ENCODE measurements at places on chromosomes 1 and 21. TPM values are rescaled to one million over a fixed set of nuclear protein-coding genes. Genes with fewer than 3 reads are reported as not detected.

GADD45A gene
- 21.7 TPM for total RNA-seq

DNA sequence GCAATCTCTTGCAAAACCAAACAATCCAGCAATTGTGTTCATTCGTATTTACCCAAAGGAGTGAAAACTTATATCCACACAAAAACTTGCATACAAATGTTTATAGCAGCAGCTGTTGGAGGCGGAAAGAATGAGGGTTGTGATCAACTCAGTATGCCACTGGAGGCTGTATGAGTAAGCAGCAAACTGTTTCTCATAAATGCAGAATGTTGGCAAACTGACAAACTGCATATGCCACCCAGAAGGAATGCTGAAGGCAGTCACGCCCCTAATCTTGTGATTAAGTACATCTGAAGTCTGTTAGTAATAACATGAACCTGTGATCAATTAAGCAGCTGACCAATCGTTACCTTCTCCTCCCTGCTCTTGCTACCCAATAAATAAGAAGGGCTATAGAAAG, 60.5 kb upstream of the CR2 start:
- DNase-seq, result no peak

RIPPLY3 gene
- total RNA-seq, result not detected

GRCh38 chr1:236421022-236421421, 26.9 kb downstream of the EDARADD start:
- no peak for DNase-seq

GRCh38 chr21:35573472-35574374, 486.6 kb downstream of the SETD4 start:
- no peak for DNase-seq

DMRTA2 gene
- total RNA-seq, result not detected

- DNase-seq, result no peak
Observed at GRCh38 chr1:65319141-65319540, 9.8 kb downstream of the DNAJC6 start.

CHI3L1 gene
- not detected for total RNA-seq

DNA sequence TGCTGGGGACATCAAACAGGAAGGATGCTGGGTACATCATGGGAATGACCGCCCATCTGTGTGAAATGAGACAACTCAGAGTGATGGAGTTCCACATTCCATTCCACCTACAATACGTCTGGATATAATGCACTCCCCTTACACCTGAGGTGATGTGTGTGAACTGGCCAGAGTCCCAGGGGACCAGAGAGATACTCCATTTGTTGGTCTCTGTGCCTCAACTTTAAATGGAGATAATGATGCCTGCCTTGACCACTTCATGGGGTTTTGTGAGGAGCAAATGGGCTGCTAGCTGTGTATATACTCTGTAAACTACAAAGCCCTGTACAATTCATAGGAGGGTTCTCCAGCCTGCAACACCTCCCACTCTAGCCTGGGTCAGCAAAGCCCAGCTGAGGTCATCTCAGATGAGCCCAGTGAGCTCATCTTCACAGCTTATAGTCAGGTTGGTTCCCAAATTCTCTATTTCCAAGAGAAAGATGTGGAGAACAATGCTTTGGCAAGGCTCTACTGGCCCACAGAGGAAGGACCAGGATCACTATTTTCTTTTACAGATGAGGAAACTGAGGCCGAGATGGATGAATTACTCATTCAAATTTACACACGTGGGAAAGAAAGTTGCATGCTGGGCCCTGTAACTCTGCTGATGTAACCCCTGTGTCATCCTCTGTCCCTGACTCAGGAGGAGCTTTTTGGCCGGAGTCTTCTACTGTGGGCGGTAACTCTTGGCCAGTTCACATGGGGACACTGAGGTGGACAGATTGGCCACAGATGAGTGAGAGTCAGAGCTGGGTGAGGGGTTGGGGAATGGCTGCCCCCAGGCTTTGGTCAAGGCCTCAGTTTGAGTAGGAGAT, 105.6 kb upstream of the GCLM start:
- no peak for DNase-seq

- no peak for DNase-seq
Observed at GRCh38 chr1:118322331-118322730, 137.3 kb upstream of the SPAG17 start.

GRCh38 chr21:45640001-45640887, 3.3 kb upstream of the PCBP3 start:
- DNase-seq, result no peak

DNA sequence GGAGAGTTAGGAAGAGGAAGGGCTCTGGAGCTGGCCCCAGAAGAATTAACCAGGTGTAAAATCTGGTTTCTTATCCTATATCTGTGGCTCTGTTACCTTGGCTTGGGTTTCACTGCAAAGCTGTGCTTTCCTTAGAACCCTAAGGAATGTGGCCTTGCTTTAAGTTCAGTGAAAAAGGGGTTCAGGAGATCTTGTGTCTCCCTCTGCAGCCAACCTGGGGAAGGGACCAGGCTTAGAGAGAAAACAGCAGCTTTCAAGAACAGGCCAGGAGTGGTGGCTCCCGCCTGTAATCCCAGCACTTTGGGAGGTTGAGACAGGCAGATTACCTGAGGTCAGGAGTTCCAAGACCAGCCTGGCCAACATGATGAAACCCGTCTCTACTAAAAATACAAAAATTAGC, 16.1 kb upstream of the MYCL start:
- no peak for DNase-seq

ST6GALNAC3 gene
- total RNA-seq, result 0.50 TPM

DNA sequence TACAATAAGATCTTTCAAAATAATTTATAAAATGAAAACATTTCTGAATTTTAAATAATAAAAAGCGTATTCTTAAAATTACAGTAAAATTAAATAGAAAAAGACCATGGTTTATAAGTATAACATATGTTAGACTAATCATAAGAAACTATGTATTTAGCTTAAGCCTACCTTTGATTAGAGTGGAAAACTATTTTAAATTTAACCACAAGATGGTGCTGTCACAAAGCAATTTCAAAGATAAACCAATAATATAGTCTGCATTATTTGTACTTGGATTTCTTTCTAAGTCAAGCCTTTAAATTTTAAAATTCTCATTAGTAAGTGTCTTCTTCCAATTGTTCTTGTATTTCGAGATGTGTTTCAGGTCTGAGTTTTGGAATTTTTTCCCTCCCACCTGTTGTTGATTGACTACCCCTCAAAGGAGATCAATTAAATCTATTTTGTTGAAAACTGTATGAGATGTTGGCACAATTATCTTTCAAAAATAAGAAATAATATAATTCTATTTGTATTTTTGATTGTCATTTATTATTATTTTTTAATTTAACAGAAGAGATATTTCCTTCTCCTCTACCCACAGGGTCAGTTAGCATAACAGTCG, 459.8 kb downstream of the KCNT2 start:
- no peak for DNase-seq

GRCh38 chr1:232090816-232091215, 464.2 kb downstream of the DISC1 start:
- no peak for DNase-seq

- DNase-seq, result no peak
Observed at GRCh38 chr1:7341145-7341905, 429.8 kb upstream of the VAMP3 start.

DNA sequence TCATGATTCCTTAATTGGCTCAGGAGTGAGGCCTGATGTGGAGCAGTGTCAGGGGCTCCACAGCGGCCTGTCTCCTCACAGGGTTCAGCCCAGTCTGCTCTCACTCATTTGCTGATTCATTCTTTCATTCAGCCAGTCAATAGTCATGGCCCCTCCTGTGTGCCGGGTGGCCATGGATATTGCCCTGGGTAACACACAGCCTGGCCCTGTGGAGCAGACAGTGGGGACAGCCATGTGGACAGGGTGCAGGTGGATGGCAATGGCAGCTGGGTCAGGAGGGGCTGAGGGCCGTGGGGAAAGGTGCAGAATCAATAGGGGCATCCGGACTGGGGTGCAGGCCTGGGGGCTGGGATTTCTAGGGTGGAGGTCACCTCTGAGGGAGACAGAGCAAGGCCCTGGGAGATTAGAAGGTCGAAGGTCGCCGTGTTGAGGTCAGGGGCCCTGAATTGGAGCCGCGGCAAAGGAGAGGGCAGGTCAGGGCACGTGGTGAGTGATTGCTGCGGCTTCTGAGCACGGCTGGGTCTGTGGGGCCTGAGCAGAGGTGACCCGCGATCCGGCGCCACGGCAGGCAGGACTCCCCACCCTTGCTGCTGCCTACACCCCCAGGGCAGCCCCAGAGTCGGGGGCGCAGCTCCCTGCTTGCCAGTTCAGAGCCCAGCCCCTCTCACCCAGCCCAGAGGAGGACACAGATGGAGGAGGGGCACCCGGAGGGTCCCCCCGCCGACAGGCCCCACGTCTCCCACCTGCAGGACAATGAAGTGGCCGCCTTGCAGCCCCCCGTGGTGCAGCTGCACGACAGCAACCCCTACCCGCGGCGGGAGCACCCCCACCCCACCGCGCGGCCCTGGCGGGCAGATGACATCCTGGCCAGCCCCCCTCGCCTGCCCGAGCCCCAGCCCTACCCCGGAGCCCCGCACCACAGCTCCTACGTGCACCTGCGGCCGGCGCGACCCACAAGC, 33.4 kb downstream of the SLC19A1 start:
- no peak for DNase-seq

DNA sequence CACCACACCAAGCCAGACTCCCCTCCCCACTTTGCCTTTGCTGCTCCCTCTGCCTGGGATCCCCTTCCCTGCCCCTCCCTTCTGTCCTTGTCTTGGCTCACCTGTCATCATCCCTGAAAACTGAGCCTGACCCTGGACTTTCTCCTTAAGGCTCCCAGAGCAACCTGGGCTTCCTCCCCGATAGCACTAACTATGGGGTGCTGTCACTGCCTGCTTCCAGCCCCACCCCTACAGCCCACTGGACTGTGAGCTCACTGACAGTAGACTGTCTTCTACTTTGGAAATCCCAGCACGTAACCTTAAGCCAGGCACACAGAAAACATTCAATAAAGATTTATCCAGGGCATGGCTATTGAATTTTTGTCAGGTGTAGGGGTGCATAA, 9.5 kb upstream of the CSF1 start:
- DNase-seq, result no peak

DNA sequence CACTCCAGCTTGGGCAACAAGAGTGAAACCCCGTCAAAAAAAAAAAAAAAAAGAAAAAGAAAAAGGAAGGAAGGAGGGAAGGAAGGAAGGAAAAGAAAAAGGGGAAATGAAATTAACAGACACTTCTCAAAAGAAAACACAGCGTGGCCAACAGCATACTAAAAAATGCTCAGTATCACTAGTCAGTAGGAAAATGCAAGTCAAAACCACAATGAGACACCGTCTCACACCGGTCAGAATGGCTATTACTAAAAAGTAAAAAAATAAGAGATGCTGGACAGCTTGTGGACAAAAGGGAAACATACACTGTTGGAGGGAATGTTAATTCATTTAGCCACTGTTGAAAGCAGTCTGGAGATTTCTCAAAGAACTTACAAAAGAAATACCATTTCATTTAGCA, 369.5 kb upstream of the BRINP3 start:
- no peak for DNase-seq

DNA sequence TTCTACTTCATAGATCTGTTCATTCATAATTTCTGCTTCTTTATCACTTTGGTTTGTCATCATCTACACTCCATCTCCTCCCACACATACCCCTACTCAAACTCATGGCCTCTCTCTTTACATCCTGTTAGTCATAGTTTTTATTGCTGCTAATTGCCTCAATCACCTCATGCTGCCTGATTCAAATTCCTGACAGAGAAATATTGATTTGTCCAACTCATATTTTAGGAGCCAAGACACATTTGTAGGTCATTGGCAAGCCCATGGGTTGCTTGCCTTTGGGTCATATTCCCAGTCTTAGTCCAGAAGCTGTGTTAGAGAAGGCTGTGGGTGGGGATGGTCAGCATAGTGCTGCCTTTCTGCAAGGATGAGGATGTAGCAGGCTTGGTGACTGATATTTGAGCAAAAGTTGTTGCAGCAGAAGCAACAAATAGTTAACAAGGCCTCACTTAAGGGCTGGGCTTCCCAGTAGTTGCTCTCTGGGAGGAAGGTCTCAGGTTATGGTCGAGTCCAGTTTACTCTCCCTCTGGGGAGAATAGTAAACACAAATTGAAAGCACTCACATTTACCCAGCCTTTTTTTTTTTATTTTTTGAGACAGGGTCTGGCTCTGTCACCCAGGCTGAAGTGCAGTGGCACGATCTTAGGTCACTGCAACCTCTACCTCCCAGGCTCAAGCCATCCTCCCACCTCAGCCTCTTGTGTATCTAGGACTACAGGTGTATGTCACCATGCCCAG, 22.4 kb upstream of the EPS15 start:
- no peak for DNase-seq

GRCh38 chr21:34076835-34077234, 3.5 kb downstream of the MRPS6 start:
- DNase-seq, result no peak

All from activated CD8-positive, alpha-beta T cell treated with anti-CD3 and anti-CD28 coated beads, Interleukin-2, amount 10 ng/mL, durations not matched to agents 7 days and 5 days (primary cell).